CD4-positive, CD25-positive, alpha-beta regulatory T cell (primary cell): ENCODE measurements at places on chromosomes 4 and X. TPM values are rescaled to one million over a fixed set of nuclear protein-coding genes. Genes with fewer than 3 reads are reported as not detected.

- H3K36me3 ChIP-seq = no peaks in the 10 kb centered on the region
- H3K4me1 ChIP-seq = peaks cover 4% of the 10 kb centered on the region
- no peak for DNase-seq
- no peak overlapping the region for H3K4me3 ChIP-seq
- H3K27me3 ChIP-seq = no peaks in the 10 kb centered on the region
Measured at GRCh38 chrX:8988446-8988845, 45.5 kb downstream of the FAM9B start.

GRCh38 chrX:108270280-108270679 is 167.9 kb downstream of the COL4A6 start:
- no peak for DNase-seq
- H3K4me3 ChIP-seq = no peak overlapping the region
- peaks cover 3% of the 10 kb centered on the region for H3K27me3 ChIP-seq
- no peaks in the 10 kb centered on the region for H3K4me1 ChIP-seq
- no peak overlapping the region for H3K27ac ChIP-seq
- H3K36me3 ChIP-seq = no peaks in the 10 kb centered on the region

Gene C4orf50
- total RNA-seq = 3.5 TPM

Gene RNF128
- not detected for total RNA-seq

Gene TEX13B
- not detected for total RNA-seq

DNA sequence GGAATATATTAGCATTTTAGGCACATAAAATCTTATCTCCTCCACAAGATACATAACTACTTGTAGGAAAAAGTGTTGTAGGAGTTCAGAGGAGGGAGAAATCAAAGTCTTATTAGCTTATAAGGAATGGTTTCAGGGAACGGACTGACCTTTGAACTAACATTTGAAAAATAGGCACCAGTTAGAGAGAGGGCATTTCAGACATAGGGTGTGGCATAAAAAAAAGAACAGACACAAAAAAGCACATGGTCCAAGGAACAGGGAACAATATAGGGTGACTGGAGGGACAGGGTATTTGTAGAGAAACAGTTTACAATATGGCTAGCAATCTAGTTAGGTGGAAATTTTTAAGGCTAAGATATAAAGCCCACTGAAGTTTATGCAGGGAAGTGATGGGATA is 6.4 kb downstream of the ABCB7 start:
- no peak overlapping the region for H3K4me3 ChIP-seq
- no peaks in the 10 kb centered on the region for H3K36me3 ChIP-seq
- peaks cover 4% of the 10 kb centered on the region for H3K4me1 ChIP-seq
- H3K27ac ChIP-seq = no peak overlapping the region

DNA sequence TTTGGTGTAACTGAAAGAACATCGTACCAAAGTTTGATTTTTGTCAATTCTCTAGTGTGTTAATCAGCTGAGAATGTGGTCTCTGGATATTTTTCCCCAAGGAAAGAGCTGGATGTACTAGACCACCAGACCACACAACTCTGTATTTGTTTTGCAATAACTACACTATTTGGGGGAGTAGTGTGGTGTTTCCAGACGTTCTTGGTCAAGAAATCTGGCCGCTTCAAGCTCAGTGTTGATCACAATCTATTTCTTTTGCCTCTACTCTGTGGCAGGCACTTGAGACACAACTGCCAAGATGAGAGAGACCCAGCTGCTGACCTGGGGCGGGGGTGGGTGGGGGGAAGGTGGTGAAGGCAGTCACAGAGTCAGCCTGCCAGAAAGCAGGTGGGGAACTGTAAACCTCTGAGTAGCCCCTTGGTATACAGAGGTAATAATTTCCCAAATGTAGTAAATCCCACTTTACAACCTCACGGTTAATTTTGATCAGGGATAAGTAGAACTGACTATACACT is 30.6 kb downstream of the PTTG2 start:
- no peaks in the 10 kb centered on the region for H3K36me3 ChIP-seq
- no peaks in the 10 kb centered on the region for H3K4me1 ChIP-seq
- no peak overlapping the region for H3K27ac ChIP-seq
- no peak for DNase-seq
- no peak overlapping the region for H3K4me3 ChIP-seq

DNA sequence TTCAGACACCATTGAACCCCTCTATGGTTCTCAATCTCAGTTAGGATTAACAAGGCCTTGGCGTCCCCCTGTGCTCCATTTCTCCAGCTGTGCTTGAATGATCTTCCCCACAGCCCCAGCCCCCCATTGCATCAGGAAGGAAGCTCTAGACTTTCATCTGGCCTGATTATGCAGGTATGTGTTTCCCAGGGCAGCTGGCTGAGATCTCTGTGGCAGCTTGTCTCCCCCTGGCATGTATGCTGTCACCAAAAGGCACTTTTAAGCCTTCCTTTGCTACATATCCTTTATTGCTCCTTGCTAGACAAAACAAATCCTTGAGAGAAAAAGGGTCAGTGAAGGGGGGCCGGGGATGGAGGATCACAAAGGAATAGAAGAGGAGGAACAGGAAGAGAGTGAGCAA is 1056.0 kb upstream of the SLIT2 start:
- no peaks in the 10 kb centered on the region for H3K4me1 ChIP-seq
- H3K4me3 ChIP-seq = no peak overlapping the region
- H3K36me3 ChIP-seq = no peaks in the 10 kb centered on the region

- H3K4me3 ChIP-seq = no peak overlapping the region
- no peak overlapping the region for H3K27ac ChIP-seq
- no peak for DNase-seq
- H3K36me3 ChIP-seq = peaks cover 65% of the 10 kb centered on the region
Measured at GRCh38 chrX:41152221-41152620, 67.0 kb downstream of the USP9X start.

DNA sequence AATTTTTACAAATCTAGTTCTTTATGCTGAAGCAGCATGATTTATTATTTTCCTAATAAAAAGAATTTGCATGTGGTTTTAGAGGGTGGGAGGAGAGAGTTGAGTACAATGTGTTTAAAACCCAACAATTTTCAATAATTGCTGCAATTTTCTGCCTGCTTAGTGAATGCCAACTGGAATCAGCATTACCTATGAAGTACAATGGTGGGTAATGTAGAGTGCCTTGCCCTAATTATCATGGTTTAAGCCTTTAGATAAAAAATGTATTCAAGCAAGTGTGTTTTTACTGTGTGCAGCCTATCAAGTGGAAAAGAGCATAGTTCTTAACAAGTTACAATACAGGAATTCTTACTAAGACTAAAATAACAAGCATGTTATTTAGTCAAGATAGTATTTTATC is 77.9 kb upstream of the ANKRD50 start:
- no peaks in the 10 kb centered on the region for H3K4me1 ChIP-seq
- no peak overlapping the region for H3K27ac ChIP-seq
- H3K36me3 ChIP-seq = no peaks in the 10 kb centered on the region
- no peak overlapping the region for H3K4me3 ChIP-seq

DNA sequence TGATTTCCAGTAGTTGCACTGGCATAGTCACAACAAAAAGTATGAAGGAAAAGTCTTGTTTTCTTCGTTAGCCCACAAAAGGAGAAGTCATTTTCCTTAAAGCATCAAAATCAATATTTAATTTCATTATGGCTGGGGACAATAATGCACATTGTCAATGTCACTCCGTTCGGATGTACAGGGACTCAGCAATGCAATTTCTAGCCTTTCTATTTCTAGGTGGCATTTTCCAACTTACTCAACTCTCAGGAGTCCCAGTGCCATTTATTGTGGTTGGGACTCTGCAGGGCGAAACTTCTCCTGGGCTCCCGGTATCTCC is 99.6 kb downstream of the CEP135 start:
- no peak overlapping the region for H3K27ac ChIP-seq
- H3K27me3 ChIP-seq = peaks cover 36% of the 10 kb centered on the region
- peaks cover 14% of the 10 kb centered on the region for H3K4me1 ChIP-seq
- DNase-seq = peak; percentile 1
- H3K4me3 ChIP-seq = no peak overlapping the region
- no peaks in the 10 kb centered on the region for H3K36me3 ChIP-seq

- H3K36me3 ChIP-seq = no peaks in the 10 kb centered on the region
- no peaks in the 10 kb centered on the region for H3K4me1 ChIP-seq
- H3K4me3 ChIP-seq = no peak overlapping the region
- no peak overlapping the region for H3K27ac ChIP-seq
- H3K27me3 ChIP-seq = no peaks in the 10 kb centered on the region
Measured at GRCh38 chrX:30151964-30152363, 63.4 kb upstream of the MAGEB2 start.

DNA sequence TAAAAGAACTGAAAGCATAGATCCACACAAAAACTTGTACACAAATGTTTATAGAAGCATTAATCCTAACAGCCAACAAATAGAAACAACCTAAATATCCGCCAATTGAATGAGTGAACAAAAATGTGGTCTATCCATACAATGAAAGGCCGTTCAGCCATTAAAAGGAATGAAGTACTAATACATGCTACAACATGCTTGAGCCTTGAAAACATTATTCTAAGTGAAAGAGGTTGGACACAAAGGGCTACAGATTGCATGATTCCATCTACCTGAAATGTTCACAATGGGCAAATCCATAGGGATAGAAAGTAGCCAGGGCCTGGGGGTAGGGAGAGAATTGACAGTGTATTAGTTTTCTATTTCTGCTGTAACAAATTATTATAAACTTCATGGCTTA is 169.2 kb downstream of the SPCS3 start:
- no peak overlapping the region for H3K4me3 ChIP-seq
- H3K36me3 ChIP-seq = no peaks in the 10 kb centered on the region
- H3K27me3 ChIP-seq = no peaks in the 10 kb centered on the region
- no peak for DNase-seq
